LHCN-M2 (cell line): ENCODE measurements at places on chromosomes 13 and 19. TPM values are rescaled to one million over a fixed set of nuclear protein-coding genes. Genes with fewer than 3 reads are reported as not detected.

DNA sequence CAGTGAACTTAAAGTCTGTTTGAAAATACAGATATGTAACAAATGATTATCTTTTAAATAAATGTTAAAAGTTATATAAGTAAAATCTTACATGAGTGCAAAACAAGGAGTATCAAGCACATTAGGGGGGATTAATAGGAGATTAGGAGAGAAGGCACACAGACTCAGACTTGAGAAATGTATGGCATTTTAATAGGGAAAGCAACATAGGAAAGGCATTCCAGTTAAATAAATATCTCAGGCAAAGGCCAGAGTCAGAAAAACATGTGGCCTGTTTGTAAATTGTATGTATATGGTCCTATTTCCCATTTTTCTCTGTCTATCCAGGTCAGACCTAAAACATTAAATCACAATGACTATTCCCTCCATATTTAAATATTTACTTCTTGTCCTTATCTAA is 462.7 kb downstream of the GPC6 start:
- DNase-seq, result no peak

DNA sequence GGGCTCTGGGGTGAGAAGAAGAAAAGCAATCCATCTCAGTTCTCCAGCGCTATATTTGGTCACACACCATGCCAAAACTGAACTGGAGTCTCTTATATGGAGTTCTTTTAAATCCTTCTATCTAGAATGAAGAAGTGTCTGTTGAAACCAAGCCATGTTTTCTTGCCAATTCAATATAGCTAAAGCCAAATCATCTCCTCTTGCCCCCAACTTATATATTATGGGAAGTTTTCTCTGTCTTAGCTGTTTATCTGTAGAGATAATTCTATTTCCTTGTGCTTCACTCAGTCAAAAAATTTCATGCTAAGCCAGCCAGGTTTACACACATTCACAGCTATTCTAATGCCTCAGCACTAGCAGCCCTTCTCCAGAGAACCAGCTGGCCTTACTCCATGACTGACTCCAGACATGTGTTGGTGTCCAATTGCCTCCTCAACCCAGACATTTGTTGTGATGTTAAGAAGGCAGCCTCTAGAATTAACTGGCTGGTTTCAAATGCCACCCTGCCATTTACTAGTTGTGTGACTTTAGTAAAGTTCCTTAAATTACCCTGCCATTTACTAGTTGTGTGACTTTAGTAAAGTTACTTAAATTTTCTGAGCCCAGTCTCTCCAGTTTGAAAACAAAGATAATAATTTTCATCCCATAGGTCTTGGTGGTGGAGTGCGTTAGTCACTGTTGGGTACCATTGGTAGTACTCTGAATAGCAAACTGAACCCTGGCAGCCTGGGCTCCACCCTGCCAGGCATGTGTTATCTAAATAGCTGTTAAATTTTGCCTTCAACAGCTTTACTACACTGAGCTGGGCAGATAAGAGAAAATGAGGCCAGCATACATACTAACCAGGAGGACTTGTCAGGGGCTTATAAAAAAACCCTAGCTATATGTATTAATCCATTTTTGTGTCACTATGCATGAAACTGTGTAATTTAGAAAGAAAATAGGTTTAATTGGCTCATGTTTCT is 525.1 kb downstream of the LMO7 start:
- peak; percentile 34 for DNase-seq

The MBNL2 gene
- 17.7 and 24.4 TPM in 2 replicates for total RNA-seq

- DNase-seq, result peak; percentile 47
Observed at GRCh38 chr13:28181413-28181812, 43.1 kb downstream of the PAN3 start.

The CERS1 gene
- total RNA-seq, result 0.96 and 2.5 TPM in 2 replicates

- DNase-seq, result no peak
Observed at GRCh38 chr19:33681081-33681680, 59.4 kb downstream of the CHST8 start.

DNA sequence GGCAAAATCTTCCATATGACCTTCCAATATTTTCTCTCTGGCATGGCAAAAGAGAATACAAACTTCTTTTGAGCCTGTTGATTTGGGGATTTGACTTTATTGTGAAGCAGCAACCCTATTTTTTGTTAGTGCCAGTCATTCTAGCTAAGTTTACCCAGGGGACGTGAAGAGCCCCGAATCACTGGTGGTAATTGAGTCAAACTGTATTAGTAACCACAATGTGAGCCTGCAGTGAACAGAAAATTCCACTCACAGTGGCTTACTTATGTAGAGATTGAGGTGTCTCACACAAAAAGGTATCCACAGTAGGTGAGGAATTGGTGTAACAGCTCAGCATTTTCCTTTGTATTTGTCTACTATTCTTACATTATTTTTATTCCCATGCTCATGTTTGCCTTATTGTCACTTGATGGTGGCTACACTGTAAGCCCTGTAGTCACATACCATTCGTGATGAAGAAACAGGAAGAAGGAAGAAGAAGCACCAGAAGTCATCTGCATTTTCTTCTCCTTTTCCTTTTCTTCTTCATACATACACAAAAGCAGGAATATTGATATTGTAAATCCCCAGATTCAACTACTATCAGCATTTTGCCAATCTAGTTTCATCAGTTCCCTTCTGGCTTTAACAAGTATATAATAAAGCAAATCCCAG is 33.3 kb upstream of the MYCBP2 start:
- DNase-seq, result no peak

The FUT6 gene
- total RNA-seq, result not detected in 2 replicates

GRCh38 chr19:10848230-10848856 is at the start of gene C19orf38:
C19orf38 (plus strand) TSS chr19:10848415; CDS start chr19:10848509, 94 bp downstream.
- DNase-seq, result no peak

The IGSF23 gene
- not detected in 2 replicates for total RNA-seq

GRCh38 chr13:39245688-39246087 is 207.4 kb downstream of the NHLRC3 start:
- DNase-seq, result no peak

DNA sequence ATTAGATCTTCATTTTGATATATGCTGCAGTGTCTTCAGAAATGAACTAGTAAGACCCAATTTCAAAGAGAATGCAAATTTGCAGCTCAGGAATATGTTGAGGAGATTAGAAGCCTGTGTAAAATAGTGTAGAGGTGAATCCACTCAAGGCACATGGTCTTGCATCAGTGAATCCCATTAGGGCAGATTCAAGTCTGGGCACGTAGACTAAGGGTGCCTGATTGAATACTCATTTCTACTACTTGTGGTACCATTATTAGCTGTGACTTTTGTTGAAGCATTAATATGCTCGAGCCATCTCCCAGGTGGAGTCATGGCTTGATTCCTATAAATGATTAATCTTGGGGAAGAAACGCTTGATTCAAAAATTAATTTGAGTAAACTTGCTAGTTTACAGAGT is 129.4 kb downstream of the AKAP11 start:
- DNase-seq, result no peak

The IZUMO2 gene
- not detected in 2 replicates for total RNA-seq

DNA sequence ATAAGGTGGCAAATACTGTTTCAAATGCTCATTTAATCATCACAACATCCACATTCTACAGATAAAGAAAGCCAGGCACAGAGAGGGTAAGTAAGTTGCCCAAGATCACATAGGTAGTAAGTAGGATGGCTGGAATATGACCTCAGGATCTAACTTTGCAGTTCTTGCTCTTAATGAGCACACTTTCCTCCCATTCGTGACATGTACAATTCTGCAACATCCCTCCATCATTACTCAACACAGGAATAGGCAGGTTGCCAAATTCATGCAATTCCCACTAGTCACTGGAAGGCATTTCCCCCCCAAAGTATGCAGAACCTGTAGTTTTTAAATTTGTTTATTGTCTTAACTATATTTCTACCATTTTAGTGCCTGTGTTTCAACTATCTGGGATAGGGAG is 109.2 kb downstream of the OLFM4 start:
- no peak for DNase-seq

DNA sequence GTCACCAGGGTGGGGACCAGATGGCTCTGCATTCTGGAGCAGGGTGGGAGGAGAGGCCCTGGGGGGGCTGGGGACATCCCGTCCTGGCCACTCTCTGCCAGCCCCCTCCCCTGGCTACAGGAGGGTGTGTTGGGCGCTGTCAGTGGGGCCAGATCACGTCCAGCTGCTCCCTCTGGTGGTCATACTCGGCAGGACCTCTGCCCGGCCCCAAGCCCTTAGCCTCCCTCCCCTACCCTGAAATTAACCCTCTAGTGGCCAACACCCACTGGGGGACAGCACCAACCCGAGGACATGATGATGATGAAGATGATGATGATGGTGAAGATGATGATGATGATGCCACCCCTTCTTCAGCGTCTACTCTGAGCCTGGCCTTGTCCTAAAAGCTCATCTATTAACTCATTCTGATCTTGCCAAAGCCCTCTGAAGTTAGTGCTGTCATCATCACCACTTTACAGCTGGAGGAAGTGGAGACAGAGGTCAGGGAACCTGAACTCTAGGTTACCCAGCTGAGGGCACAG is 590 bp upstream of the LGI4 start:
- DNase-seq, result peak; percentile 38

The ETV2 gene
- total RNA-seq, result 0.46 and 1.5 TPM in 2 replicates

The AMER2 gene
- not detected in 2 replicates for total RNA-seq

The GPR12 gene
- total RNA-seq, result not detected in 2 replicates

- no peak for DNase-seq
Observed at GRCh38 chr19:32651729-32652140, 23.2 kb downstream of the ANKRD27 start.

DNA sequence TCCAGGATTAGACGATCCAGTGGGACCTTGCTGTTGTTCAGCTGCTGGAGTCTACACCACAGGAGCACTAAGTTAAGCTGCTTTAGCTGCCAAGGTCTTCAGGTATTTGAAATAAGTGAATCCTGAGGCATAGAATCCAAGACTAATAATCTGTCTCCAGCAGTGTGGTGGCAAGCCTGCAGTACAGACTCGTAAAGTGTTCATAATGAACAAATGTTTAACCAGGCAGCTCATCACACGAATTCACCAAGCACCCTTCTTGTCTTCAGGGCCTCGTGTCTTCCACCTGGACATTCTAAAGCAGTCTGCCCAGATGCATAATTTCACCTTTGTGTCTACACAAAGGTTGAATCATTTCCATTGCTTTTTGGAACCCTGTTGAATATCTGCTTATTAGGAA is 5.3 kb downstream of the ATP11A start:
- DNase-seq, result no peak

DNA sequence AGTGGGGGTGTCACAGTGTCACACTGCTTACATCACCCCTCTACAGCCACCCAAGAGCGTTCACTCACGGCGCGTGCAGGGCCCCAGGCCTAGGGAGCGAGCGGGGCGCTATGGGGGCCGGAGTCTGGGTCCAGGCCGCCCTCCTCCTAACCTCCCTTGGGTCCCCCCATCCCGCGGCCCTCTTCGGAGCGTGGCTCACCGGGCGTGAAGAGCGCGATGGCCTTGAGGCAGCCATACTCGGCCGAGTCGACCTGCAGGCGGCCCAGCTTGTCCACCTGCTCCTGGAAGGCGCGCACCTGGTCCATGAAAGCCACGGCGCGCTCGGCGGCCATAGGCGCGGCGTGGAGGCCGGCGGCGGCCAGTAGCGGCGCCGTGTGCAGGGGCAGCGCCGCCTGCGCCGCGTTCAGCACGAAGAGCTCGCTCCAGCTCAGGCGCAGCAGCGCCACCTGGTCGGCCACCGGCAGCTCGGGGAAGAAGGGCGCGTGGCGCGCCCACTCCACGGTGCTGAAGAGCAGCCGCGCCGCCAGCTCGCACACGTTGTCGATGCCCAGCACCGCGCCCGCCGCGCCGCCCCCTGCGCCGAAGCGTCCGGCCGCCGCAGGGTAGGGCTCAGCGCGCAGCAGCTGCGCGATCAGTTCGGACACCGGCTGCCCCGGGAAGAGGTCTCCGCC is 9.4 kb downstream of the OCEL1 start:
- DNase-seq, result peak; percentile 39

The FFAR1 gene
- not detected in 2 replicates for total RNA-seq

The CCL25 gene
- total RNA-seq, result not detected in 2 replicates

GRCh38 chr19:18436671-18437490 is 1.1 kb downstream of the ISYNA1 start:
- peak; percentile 56 for DNase-seq

The SHANK1 gene
- total RNA-seq, result 3.6 and 6.3 TPM in 2 replicates

GRCh38 chr13:98312606-98313005 is 135.5 kb upstream of the RNF113B start:
- DNase-seq, result no peak

GRCh38 chr13:105565136-105565727 is 970.2 kb downstream of the EFNB2 start:
- DNase-seq, result no peak

GRCh38 chr19:4972509-4973230 is 3.8 kb downstream of the KDM4B start:
- DNase-seq, result peak; percentile 62
